Tibial nerve (tissue), 4 donors: ENCODE measurements at places on chromosomes 1 and 21.

DNA sequence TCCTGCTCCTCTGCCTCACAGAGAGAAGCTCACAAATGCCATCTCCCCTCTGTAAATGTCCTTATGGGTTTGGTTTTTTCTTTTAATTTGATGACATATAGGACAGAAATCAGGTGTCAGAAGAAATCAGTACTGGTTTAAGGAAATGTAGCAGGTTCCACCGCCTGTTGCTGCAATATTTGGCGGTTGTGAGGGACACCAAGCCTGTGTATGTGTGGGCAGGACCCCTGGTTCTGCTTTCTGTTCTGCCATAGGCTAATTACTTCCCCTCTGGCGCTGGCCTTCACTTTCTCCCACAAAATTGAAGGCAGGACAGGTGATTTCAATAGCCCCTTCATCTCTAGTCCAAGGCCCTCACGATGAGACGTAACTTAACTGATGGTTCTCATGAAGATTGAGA lies 69.2 kb downstream of the PRDM2 start:
- no peaks in the 10 kb centered on the region for H3K36me3 ChIP-seq
- H3K4me3 ChIP-seq = no peak overlapping the region
- H3K27ac ChIP-seq = no peak overlapping the region
- peaks cover 44% of the 10 kb centered on the region for H3K4me1 ChIP-seq

DNA sequence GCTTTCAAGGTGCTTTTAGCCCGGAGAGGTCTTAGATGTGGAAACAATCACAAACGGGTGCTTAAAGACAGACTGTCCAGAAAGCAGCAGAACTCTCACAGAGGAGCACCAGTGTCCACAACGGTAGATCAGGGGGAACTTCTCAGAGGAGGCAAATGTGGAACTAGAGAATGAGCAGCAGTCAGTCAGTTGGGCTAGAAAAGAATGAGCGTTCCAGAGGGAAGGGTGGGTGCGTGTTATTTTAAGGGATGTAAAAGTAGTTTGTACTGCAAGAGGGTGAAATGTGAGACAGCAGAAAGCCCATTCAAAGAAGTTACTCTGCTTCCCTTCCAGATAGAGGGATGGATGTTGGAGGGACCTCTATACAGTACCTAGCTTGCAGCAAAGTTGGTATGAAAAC lies 30.9 kb downstream of the RGS5 start:
- H3K27ac ChIP-seq = no peak overlapping the region
- no peaks in the 10 kb centered on the region for H3K27me3 ChIP-seq
- DNase-seq = no peak
- H3K4me1 ChIP-seq = peaks cover 42% of the 10 kb centered on the region
- H3K4me3 ChIP-seq = no peak overlapping the region

DNA sequence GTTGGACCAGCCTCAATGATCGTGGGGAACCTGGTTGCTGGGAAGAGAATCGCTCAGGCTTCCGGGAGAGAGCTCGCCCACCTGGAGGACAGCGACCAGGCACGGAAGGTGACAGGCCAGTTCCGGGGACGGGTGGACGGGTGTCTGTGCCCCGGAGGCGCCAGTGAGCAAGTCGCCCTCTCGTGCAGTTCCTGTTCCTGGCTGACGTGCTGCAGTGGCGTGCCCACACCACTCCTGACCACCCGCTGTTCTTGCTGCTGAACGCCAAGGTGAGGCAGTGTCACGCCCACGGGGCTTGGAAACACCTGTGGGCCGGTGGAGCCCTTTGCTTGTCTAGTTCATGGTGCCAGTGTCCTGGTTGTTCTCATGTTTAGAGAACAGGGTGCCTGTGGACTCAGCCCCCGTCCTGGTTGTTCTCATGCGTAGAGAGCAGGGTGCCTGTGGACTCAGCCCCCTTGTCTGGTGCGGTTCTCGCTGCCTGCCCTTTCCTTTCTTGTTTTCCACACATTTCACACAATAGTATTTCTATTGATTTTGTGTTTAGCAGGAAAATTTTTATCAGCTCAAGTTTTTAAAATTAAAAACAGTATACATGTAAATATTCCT lies 53.1 kb downstream of the S100B start:
- no peak overlapping the region for H3K4me3 ChIP-seq
- H3K27me3 ChIP-seq = no peaks in the 10 kb centered on the region
- no peak for DNase-seq
- H3K36me3 ChIP-seq = no peaks in the 10 kb centered on the region
- peak overlapping the region; percentile 39 for H3K27ac ChIP-seq

GRCh38 chr1:178498896-178499675 lies 2.3 kb upstream of the CLEC20A start:
- H3K36me3 ChIP-seq = no peaks in the 10 kb centered on the region
- no peak overlapping the region for H3K4me3 ChIP-seq
- no peak for DNase-seq

DNA sequence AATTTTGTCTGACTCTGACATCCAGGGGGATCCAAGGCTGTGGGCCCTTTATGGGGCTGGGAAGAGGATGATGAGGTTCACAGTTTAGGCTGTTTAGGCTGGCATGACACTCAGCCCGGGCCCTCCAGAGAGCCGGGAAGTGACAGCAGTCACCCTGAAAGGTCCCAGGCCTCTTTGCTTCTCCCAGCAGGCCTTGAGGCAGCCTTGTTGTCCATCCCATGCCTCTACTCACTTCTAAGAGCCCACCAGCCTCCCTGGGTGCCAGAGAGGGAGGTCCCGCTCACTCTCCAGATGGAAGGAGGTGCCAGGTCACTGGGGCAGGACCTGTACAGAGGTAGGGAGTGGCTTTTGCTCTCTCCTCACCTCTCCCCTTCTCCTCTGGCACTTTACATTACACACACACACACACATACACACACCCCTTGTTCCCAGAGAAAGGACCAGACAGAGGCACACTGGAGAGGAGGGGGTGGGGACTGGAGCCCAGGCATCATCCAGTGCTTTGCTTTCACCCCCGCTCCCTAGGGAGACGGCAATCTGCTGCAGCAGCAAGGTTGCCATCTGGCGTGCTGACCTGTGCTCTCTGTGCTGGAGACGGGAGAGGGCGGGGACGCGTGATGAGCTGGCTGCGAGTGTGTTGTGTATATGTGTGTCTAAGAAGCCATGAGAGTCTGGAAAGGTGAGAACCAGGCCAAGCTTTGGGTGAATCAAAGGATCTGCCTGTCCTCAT lies 4.6 kb downstream of the KLHDC8A start:
- no peaks in the 10 kb centered on the region for H3K36me3 ChIP-seq
- peaks cover 22% of the 10 kb centered on the region for H3K27me3 ChIP-seq
- no peaks in the 10 kb centered on the region for H3K4me1 ChIP-seq
- DNase-seq = no peak
